ENCODE measurements at places on chromosomes 6 and 20.

- no peak for DNase-seq
These were observed 727 bp downstream of the EDEM2 start for GRCh38 chr20:35146299-35146919.

DNA sequence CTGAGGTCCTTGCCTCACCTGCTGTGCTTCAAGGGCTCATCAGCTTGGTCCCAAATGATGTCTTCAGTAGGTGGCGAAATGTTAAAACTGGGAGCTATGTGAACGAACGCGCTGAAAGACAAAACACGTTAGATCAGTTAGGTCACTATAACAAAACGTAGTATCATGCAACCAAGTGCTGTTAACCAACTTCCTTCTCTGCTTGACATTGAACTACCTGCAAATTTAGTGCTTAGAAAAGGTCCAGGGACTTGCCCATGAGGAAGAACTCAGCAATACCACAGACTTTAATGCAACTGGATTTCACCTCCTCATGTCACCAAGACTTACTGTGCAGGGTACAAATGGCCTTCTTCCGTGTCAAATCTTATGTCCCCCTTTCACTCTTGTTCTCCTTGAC, 24.8 kb downstream of the BACH2 start:
- DNase-seq, result no peak

GRCh38 chr6:11226005-11226404, 6.5 kb downstream of the NEDD9 start:
- no peak for DNase-seq

- no peak for DNase-seq
These were observed 825.3 kb upstream of the GJE1 start for GRCh38 chr6:141307309-141307998.

GRCh38 chr6:31007694-31008093, 2.6 kb upstream of the MUC22 start:
- no peak for DNase-seq

GRCh38 chr6:4550227-4550597, 226.0 kb upstream of the CDYL start:
- DNase-seq, result no peak

- DNase-seq, result no peak
These were observed 18.9 kb downstream of the L3MBTL3 start for GRCh38 chr6:130037207-130037811.

Data from GM12864 (cell line).